Activated naive CD4-positive, alpha-beta T cell treated with anti-CD3 and anti-CD28 coated beads for 36 hours (primary cell): ENCODE measurements at places on chromosomes 7 and 10. TPM values are rescaled to one million over a fixed set of nuclear protein-coding genes. Genes with fewer than 3 reads are reported as not detected.

Gene ASB10
- not detected for total RNA-seq

Gene KNDC1
- not detected for total RNA-seq

Gene IQCE
- 9.4 TPM for total RNA-seq

Gene EMX2
- not detected for total RNA-seq

Gene HOXA13
- not detected for total RNA-seq

GRCh38 chr10:33758299-33758698 lies 423.8 kb upstream of the NRP1 start:
- no peaks in the 10 kb centered on the region for H3K4me1 ChIP-seq
- H3K36me3 ChIP-seq = no peaks in the 10 kb centered on the region
- DNase-seq = no peak
- no peaks in the 10 kb centered on the region for H3K27me3 ChIP-seq
- no peak overlapping the region for H3K27ac ChIP-seq
- H3K4me3 ChIP-seq = no peak overlapping the region

- peaks cover 2% of the 10 kb centered on the region for H3K27me3 ChIP-seq
- peaks cover 19% of the 10 kb centered on the region for H3K4me1 ChIP-seq
- H3K4me3 ChIP-seq = no peak overlapping the region
- no peak for DNase-seq
Observed at GRCh38 chr7:26662646-26663045, 201.7 kb downstream of the SKAP2 start.

DNA sequence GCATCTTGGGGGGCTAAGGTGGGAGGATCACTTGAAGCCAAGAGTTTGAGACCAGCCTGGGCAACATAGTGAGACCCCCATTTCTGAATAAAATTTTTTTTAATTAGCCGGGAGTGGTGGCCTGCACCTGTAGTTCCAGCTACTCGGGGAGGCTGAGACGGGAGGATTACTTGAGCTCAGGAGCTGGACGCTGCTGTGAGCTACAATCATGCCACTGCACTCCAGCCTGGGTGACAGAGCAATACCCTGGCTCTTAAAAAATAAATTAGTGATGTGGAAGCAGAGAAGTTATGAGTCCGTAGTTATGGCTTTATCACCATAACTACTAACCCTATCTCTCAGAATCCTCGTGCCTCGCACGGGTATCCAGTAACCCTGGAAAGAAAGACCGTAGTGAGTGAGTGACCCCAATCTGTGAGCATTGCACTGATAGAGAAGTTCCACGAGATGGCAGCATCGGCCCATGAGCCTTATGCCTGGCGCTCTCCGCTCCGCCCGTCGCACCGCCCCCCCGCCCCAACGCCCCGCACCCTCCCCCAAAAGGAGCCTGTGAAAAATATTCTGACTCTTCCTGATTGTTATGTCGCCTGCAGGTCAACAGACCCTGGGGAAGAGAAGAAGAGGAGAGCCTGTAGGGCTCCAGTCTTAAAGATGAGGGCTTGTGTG lies 4.9 kb upstream of the SLC29A3 start:
- peak; percentile 62 for DNase-seq
- no peak overlapping the region for H3K4me3 ChIP-seq
- H3K27me3 ChIP-seq = peaks cover 5% of the 10 kb centered on the region
- H3K36me3 ChIP-seq = no peaks in the 10 kb centered on the region
- peaks cover 18% of the 10 kb centered on the region for H3K4me1 ChIP-seq

GRCh38 chr10:106716381-106716780 lies 448.1 kb downstream of the SORCS1 start:
- peaks cover 1% of the 10 kb centered on the region for H3K36me3 ChIP-seq
- no peaks in the 10 kb centered on the region for H3K27me3 ChIP-seq
- no peak overlapping the region for H3K27ac ChIP-seq
- no peak overlapping the region for H3K4me3 ChIP-seq
- no peaks in the 10 kb centered on the region for H3K4me1 ChIP-seq

DNA sequence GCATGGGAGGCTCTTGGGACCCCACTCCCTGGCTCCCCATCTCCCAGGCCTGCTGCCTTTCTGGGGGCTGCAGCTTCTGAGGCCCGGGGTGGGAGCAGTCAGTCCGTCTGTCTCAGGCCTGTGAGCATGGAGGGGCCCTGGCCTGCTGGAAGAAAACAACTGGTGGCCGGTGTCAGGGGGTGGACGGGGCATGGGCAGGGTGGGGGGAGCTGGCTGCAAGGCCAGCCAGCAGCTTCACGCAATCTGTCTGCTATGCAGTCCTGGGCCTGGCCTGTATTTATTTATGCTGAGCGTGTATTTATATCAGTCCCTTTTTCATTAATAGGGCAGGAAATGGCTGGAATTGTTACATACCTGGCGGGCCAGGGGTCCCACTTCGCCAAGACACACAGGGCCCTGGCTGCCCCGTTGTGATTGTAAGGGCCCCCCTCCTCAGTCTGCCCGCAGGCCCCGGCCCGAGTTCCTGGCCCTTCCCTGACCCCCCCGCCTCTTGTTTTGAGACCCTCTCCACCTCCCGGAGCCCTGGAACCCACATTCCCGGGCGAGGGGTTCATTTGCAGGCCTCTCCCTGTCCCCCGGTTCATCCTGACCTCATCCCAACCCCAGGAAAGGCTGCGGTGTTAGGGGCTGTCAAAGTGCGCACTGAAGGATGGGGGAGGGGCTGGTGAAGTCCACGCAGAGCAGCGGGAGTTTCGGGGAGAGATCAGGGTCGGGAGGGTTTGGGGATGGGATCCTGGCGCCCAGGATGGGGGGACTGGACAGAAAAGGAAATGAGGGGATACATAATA lies 8.2 kb downstream of the TMEM270 start:
- no peaks in the 10 kb centered on the region for H3K36me3 ChIP-seq
- H3K27ac ChIP-seq = no peak overlapping the region
- H3K4me3 ChIP-seq = no peak overlapping the region
- DNase-seq = no peak
- H3K4me1 ChIP-seq = no peaks in the 10 kb centered on the region

DNA sequence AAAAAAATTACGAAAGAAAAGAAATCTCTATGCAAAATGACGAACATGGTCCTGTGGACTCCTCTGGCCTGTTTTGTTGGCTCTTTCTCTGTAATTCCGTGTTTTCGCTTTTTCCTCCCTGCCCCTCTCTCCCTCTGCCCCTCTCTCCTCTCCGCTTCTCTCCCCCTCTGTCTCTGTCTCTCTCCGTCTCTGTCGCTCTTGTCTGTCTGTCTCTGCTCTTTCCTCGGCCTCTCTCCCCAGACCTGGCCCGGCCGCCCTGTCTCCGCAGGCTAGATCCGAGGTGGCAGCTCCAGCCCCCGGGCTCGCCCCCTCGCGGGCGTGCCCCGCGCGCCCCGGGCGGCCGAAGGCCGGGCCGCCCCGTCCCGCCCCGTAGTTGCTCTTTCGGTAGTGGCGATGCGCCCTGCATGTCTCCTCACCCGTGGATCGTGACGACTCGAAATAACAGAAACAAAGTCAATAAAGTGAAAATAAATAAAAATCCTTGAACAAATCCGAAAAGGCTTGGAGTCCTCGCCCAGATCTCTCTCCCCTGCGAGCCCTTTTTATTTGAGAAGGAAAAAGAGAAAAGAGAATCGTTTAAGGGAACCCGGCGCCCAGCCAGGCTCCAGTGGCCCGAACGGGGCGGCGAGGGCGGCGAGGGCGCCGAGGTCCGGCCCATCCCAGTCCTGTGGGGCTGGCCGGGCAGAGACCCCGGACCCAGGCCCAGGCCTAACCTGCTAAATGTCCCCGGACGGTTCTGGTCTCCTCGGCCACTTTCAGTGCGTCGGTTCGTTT lies 83.5 kb upstream of the SLF2 start:
- no peak for DNase-seq
- H3K27me3 ChIP-seq = peaks cover 70% of the 10 kb centered on the region
- peak overlapping the region; percentile 66 for H3K4me3 ChIP-seq
- H3K36me3 ChIP-seq = no peaks in the 10 kb centered on the region
- peaks cover 19% of the 10 kb centered on the region for H3K4me1 ChIP-seq
- no peak overlapping the region for H3K27ac ChIP-seq

DNA sequence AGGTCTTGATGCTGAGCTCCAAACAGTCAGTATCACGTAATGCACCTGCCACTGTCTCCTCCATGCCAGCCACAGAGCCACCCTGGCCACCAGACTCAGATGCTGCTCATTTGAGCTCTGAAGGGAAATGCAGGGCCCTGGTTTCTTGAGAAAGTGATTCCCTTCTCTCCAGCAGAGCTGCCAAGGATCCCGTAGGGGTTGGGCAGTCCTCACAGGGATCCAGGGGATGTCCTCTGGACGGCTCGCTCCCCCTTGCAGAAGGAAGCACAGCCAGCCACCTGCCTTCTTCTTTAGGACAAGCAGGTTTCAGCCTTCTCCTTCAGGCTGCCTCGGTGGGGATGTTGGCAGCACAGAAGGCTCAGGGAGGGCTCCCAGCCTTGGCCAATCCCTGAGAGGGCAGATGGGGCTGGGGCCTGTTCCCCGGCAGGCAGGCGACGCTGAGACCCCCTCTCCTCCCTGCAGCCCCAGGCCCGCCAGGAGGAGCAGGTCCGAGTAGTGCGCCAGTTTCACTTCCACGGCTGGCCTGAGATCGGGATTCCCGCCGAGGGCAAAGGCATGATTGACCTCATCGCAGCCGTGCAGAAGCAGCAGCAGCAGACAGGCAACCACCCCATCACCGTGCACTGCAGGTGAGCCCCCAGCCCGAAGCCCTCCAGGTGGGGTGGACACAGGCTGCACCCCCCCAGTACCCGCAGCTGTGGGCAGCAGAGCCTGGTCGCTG lies 48.9 kb downstream of the MKI67 start:
- no peaks in the 10 kb centered on the region for H3K4me1 ChIP-seq
- H3K4me3 ChIP-seq = no peak overlapping the region
- H3K27me3 ChIP-seq = no peaks in the 10 kb centered on the region
- no peak overlapping the region for H3K27ac ChIP-seq

DNA sequence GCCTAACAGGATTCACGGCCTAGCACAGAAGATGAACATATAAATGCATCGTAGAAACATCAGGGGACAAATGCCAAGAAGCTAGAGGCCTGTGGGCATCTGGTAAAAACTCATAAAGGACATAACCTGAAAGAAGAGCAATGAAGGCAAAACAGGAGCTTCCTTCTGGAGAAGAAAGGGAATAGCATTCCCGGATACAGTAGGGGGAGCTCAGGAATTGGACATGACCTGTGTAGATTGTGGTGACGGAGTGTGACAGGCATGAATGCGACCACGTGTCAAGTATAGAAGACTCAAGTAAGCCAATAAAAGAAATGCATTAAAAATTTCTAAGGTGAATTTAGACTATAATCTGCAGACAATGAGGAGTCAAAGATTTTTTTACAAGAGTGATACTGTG lies 270.1 kb downstream of the AGMO start:
- no peaks in the 10 kb centered on the region for H3K27me3 ChIP-seq
- H3K4me1 ChIP-seq = no peaks in the 10 kb centered on the region
- no peak overlapping the region for H3K27ac ChIP-seq
- H3K4me3 ChIP-seq = no peak overlapping the region
- DNase-seq = no peak
